Stimulated activated CD4-positive, alpha-beta T cell treated with anti-CD3 and anti-CD28 coated beads, Interleukin-1b, Interleukin-23, amount 100 ng/mL, for 1 hour (primary cell): ENCODE measurements at places on chromosomes 2 and 18.

GRCh38 chr2:176729706-176730569 is 460.7 kb downstream of the MTX2 start:
- no peak for DNase-seq

GRCh38 chr2:134324947-134325346 is 71.1 kb downstream of the MGAT5 start:
- DNase-seq = no peak

GRCh38 chr2:102585847-102586404 is 33.4 kb upstream of the SLC9A2 start:
- DNase-seq = no peak

DNA sequence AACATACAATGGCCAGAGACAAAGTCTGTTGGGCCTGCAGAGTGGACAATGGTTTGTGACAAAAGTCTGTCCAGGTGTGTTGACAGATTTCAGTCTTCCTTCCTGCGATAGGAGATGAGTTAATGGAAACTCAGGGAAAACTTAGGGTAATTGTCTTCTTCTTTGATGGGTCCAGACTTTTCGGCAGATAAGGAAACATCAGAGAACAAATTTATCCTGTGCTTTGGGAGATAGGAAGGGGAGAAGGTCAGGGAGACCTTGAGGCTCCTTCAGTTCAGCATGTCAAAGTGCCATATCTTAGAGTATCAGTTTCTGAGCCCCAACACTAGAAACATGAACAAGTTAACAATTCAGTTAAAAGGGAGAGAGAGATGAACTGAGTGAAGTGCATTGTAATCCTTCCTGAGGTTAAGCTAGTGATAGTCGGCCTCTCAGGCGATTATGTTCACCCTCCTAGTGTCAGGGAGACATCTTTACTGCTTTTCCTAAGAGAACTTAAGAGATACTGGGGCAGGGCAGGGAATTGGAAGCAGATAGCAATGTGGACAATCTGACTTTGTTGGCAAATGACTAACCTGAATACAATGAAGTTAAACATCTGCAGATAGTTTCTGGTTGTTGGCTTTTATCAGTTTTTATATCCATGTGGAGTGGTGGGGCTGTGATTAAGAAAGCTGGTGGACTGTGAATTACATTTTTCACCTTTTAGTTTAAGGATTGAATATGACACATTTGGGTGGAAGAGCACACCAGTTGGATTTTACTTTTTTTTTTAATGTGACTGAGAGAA is 248.8 kb upstream of the FN1 start:
- no peak for DNase-seq
